ENCODE measurements at places on chromosomes 6 and 20.

- no peak for DNase-seq
These were observed 104.9 kb downstream of the FOXO3 start for GRCh38 chr6:108665495-108666196.

DNA sequence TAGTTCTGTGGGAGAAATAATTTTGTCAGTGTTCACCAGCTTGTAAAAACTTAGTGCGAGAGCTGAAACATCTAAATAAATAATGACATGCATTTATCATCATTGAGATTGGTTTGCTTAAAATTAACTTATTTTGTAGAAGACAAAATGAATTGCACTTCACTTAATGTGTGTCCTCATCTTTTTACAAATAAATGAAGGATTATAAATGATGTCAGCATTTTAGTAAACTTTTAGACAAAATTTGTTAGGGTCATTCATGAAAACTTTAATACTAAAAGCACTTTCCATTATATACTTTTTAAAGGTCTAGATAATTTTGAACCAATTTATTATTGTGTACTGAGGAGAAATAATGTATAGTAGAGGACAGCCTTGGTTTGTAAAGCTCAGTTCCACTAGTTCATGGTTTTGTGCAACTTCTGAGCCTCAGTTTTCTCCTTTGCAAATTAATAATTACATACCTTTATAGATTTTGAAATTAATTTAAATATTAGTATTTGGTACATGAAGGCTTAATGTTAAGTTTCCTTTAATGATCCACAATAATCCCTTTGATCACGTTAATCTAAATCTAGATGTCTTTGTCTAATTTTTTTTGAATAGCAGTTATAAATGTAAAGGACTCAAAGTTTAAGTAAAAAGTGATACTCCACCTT is 9.2 kb downstream of the LOC128125822 start:
- DNase-seq, result no peak

DNA sequence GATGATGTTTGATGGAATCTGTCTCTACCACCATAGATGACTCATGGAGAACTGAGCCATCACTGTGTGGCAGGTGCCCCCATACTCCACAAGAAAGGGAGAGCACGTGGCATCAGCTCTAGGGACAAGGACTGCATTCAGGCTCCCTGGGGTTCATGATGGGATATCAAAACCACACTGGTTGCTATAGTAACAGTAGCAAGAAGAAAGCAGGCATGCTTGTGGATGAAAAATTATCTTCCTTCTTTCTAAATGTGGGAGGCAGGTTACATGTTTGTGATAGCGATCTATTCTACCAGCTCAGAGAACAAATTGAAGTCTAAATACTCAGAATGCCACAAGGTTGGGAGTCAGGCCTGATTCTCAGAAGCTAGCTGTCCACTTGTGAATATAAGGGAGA is 224.2 kb downstream of the ARHGAP18 start:
- no peak for DNase-seq

DNA sequence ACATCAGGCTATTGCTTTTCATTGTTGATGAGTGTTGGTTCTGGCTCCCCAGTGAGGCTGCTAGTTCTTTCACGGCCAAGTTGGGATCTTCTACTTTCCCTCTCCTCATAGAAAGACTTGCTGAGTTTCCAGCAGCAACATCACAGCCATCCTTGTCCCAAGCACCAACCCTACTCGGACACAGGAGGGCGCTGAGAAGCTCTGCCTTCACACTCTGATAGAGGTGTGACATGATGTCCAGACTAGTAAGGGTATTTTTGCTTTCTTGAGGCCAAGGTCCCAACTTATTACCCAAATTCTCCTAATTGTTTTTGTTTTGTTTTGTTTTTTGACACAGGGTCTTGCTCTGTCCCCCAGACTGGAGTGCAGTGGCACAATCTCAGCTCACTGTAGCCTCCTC is 3.0 kb upstream of the GCM1 start:
- DNase-seq, result no peak

GRCh38 chr6:147055821-147056392 is 148.3 kb upstream of the STXBP5 start:
- no peak for DNase-seq

All from AG08395 (cell line).